Ascending aorta (tissue), 2 donors: ENCODE measurements at places on chromosomes 11 and 22. TPM values are rescaled to one million over a fixed set of nuclear protein-coding genes. Genes with fewer than 3 reads are reported as not detected.

GRCh38 chr11:99066618-99067317 is 46.0 kb downstream of the CNTN5 start:
- no peak for DNase-seq

- DNase-seq, result no peak
These were observed 13.3 kb downstream of the LRFN4 start for GRCh38 chr11:66870131-66870530.

MUC2 gene
- 0.11 TPM for total RNA-seq

GRCh38 chr11:68082481-68082880 is 38.7 kb downstream of the CHKA start:
- DNase-seq, result no peak
